ENCODE measurements at places on chromosomes 1 and 21.
A peak's percentile ranks its signal among the peaks of the same experiment; 100 is the strongest.

DNA sequence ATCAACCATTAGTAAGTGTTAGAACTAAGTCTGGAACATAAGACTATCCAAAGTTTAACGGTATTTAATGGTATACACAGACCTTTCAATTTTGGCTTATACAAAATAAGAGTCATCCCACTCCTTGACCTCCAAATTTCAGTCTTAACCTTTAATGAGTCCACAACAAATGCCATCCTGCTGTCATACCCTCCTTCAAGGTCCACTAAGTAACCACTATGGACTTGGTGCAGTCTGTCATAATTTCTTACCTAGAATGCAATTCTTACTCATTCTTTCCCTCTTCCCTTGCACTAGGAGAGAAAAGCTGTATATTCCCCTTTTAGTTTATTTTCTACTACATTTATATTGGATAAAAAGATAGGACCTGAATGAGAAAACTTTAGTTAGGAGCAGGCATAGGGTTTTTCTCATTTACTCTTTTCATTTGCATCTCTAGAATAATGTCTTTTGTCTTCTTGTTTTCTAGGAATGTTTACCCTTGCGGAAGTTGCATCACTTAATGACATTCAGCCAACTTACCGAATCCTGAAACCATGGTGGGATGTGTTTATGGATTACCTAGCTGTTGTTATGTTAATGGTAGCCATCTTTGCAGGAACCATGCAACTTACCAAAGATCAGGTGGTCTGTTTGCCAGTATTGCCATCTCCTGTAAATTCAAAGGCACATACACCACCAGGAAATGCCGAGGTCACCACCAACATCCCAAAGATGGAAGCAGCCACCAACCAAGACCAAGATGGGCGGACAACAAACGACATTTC is 62.1 kb upstream of the ZNF326 start:
- peaks cover 61% of the 10 kb centered on the region for H3K36me3 ChIP-seq
- no peak for DNase-seq
- peak overlapping the region; percentile 15 for H3K27ac ChIP-seq
- H3K27me3 ChIP-seq = no peaks in the 10 kb centered on the region
- H3K4me1 ChIP-seq = peaks cover 23% of the 10 kb centered on the region

GRCh38 chr1:24383381-24383940 is 30.1 kb downstream of the STPG1 start:
- no peak overlapping the region for H3K4me3 ChIP-seq
- peaks cover 28% of the 10 kb centered on the region for H3K4me1 ChIP-seq
- peaks cover 5% of the 10 kb centered on the region for H3K36me3 ChIP-seq
- no peak for DNase-seq
- H3K27ac ChIP-seq = no peak overlapping the region

DNA sequence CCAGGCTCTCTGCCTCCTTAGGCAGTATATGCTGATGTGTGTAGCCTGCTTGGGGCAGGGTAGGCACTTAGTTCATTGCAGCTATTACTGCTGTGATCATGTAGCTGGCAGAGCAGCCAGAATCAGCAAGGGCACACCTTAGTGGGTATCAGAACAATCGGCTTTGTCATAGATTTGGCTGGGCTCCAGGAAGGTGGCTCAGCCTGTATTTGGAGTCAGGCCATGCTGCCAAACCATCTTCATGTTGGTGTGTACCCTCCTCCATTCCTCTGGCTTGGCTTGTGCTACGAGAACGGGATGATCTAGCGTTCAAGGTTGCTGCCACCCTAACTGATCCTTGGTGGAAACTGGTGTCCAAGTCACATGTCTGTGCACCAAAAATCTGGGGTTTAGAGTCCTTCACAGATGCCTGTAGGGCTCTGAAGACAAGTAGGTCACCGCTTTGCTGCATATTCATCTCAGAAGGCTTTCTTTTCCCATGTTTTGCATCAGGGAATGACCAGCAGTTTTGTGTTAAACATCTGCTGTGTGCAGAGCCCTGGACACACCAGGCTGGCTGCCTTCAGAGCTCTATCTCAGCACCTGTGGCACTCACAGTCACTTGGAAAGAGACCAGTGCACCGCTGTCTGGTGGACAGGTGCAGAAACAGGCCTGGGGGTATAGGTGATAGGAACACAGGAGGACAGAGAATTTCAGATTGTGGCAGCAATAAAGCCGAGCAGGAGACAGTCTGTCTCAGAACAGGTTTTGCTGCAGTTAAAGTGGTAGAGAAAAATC is 23.7 kb downstream of the VANGL1 start:
- H3K4me1 ChIP-seq = peaks cover 8% of the 10 kb centered on the region
- H3K36me3 ChIP-seq = no peaks in the 10 kb centered on the region
- no peak overlapping the region for H3K27ac ChIP-seq
- no peak for DNase-seq
- H3K27me3 ChIP-seq = no peaks in the 10 kb centered on the region

DNA sequence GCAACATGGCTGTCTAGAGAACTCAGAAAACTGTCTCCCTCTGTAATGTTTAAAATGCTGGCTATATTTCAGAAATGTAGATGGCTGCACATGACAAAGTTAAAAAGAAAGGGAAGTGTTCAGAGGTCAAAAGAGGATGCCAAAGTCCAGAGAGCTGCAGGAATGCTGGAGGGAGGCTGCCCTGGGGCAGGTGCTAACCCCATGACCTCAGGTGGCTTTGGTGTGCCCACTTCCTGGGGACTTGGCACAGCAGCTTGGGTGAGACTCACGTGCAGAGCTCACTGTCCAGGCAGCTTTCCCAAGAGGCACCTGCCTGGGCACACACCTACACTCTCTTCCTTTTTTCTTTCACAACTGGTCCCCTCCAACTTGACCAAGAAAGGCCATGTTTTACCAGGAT is 256.4 kb downstream of the KCNJ6 start:
- H3K4me1 ChIP-seq = peaks cover 2% of the 10 kb centered on the region
- no peaks in the 10 kb centered on the region for H3K36me3 ChIP-seq
- peaks cover 8% of the 10 kb centered on the region for H3K27me3 ChIP-seq

- peaks cover 22% of the 10 kb centered on the region for H3K36me3 ChIP-seq
- H3K4me1 ChIP-seq = no peaks in the 10 kb centered on the region
- no peaks in the 10 kb centered on the region for H3K27me3 ChIP-seq
Measured at GRCh38 chr21:41451753-41452676, 26.0 kb downstream of the MX1 start.

DNA sequence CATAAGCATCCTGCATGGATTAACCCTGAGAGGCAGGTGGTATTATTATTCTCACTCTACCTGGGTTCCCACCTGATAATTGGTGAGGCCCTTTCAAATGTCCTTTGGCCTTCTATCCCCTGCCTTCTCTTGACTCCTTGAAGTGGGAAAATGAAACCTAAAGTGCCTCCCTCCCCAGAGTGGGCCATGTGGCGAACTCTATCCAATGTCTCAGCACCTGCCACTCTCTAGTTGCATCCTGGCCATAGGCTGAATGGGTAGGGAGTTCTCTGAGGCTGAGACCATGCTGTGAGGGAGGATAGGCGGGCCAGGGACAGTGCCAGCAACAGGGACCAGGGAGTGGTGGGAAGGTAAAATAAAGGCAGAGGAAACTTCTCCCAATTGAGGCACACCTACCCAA is 35.3 kb downstream of the ELF3 start:
- no peak for DNase-seq
- H3K4me1 ChIP-seq = no peaks in the 10 kb centered on the region
- no peaks in the 10 kb centered on the region for H3K36me3 ChIP-seq
- H3K4me3 ChIP-seq = no peak overlapping the region
